ENCODE measurements at places on chromosomes 7 and 10.

GRCh38 chr10:124724279-124725027 is 19.7 kb downstream of the FAM53B start:
- no peak for DNase-seq

DNA sequence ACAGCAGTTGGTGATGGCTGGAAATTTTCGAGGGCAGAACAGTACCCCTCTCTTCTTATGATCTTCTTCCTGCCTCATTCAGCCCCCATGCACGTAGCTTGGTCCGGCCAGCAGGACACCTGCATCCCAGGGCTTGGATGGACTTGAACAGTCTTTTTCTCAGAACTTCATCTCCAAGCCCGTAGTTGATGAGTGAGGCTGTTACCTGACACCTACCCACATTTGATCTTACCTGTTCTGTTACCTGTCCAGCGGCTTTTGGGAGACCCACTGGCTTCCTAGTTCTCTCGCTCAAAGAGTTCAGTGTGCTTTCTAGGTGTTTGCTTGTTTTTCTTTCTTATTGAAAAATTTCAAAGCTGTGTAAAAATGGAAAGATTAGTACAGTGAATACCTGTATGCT is 212.2 kb downstream of the CUX1 start:
- no peak for DNase-seq

- no peak for DNase-seq
Observed at GRCh38 chr7:139959718-139960117, 103.0 kb downstream of the PARP12 start.

DNA sequence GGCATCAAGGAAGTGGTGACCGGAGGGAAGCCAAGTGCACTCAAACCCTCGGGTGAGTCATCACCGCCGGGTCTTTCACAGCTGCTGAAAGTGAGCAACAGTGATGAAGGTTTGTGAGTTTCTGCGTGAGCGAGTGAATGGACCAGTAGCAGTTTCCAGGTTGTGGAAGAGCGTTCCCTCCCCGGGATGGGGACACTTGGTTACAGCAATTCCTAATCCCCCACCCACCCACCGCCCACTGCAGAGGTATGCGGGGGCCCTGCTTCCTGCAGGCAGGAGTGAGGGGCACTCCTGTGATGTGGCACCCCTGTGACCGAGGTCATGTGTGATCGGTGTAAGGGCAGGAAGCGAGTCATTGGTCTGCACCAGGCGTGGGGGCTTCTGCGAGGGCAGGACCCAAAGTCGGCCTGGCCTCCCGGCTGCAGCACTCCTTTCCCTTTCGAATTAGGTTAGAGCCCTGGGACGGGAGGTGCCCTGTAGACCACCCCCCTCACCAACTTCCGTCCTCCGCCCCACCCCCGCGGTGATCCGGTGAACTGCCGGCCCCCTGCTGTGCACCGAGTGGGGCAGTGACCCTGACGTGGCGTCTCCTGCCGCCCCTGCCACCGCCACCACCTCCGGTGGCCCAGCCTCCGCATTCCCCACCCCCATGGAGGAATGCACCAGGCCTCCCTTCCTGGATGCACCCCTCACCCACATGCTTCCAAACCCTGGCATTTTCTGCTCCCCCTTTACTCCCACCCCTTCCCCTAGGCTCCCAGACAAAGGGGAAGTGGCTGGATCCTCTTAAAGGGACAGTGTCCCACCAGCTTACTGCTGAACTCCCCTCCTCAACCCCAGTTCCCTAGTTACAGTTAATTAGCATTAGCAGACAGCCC is 10.9 kb downstream of the LIMK1 start:
- peak; percentile 96 for DNase-seq

GRCh38 chr7:77520261-77520660 is 16.8 kb upstream of the PTPN12 start:
- no peak for DNase-seq

GRCh38 chr7:121376979-121377378 is 19.1 kb downstream of the FAM3C start:
- DNase-seq, result no peak

DNA sequence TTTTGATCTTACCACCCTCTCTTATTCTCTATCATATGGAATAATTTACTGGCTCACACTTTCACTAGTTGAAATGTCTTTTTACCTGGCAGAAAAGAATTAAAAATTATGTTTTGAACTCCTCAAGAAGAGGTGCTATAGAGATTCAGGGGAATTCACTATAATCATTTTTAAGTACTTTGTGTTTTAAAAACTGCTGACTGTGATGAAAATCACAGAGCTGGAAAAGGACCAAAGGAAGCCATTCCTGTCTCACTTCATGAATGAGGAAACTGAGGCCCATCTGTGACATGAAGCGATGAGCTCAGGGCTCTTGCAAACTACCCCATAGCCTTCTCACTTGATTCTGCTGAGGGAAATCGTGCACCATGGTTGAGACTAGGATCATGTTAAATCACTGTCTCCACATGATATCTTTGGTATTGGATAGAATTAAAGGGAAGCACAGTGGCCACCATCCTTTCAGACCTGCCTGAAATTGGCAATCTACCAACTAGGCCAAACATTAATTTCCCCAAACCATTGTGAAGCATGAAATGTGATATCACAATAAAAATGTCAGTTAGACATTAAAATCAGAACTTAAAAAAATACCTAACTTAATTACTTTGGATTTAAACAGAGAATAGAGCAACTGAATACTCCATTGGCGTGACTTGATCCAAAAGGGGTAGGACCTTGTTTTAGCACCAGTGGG is 141.0 kb downstream of the FZD1 start:
- no peak for DNase-seq

DNA sequence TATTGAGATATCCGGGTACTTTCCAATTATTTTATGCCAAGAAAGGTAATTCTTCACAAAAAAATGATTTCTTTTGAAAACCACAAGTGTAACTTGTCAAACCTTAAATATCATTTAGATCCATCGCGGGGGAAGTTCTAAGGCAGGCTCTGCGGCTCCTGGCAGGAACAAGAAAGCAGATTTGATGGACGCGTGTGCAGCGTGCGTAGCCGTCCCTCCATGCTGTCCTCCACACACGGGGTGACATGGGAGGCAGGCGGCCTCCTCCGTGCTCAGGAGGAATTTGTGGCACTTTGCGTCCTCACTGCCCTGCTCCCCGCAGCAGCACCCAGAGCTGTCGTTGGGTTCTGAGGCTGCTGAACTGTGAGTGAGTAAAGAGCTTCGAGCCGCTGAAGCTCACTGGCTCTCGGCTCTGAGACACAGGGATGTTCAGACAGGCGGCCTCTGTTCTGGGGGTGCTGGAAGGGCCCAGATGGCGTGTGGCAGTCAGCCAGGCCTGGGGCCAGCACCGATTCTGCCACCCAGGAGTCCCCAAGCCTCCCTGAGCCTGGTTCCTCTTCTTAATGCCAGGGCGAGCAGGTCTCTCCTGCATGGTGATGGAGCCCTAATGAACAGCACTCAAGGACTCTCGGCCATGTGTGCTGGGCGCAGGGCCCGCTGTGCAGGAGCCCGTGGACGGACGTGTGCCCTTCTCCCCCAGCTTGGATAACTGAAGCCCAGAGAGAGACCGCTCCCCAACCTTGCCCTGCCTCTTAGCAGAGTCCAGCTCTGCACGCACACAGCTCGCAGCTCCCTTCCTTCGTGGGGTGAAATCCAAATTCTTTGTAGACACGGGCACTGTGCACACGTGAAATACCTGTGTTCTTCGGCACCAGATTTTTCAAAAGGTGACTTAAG is 185.4 kb upstream of the SHH start:
- no peak for DNase-seq

DNA sequence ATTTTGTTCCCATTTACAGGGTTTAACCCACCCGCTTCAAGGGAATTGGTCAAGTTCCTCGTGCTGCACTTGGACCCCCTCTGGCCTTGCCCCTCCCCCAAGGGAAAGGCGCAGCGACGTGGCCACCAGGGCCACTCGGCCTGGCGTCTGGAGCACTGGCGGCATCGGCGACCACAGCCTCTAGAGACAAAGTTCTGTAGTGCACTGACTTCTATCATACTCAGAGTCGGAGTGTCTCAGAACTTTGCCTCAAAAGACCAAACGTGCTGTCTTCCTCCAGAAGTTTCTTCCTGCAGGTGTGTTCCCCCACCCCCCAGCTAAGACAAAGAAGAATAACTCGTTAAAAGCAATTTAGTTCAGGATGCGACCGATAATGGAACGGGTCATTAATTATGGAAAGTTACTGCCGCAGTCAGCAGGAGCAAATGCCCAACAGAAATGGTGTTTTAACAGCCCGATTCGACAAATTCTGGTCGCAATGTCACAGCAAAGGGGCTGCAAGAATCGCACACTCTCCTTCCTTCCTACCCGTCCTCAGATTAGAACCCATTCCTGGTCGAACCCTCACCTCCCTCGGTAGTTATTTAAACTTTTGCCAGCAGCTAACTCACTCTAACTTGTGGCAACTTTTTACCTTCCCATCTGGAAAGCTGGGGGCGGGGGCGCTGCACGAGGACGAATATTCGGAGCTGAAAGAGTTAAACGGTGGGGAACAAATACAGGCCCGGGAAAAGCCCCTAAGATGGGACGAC is 202.1 kb upstream of the NFE2L3 start:
- DNase-seq, result no peak

DNA sequence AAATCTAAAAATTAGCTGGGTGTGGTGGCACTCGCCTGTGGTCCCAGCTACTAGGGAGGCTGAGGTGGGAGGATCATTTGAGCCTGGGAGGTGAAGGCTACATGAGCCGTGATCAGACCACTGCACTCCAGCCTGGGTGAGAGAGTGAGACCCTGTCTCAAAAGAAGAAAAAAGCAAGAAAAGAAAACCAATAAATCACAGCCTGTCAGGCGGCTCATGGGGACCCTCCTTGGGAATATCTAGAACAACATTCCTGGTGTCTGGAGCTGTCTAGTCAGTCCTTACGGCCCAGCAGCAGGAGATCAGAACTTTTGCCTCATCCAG is 130.6 kb upstream of the TNRC18 start:
- no peak for DNase-seq

DNA sequence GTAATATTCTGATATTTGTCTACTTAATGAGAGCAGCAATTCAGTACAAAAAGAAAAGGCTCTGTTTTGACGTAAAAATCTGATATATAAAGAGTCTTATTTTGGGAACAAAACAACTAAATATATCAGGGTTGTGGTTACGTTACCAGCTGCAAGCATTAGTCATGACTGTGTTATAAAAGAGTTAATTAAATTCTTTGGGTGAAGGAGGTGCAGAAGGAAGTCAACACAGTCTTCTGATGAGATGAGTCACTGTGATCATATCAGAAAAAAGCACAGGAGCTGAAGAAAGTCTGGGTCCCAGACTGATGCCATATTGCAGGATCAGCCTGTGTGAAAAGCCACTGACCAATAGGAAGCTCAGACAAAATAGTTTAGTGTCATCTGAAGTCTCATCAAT is 234.3 kb upstream of the TEX47 start:
- DNase-seq, result no peak

GRCh38 chr7:128858380-128859231 is 4.0 kb upstream of the ATP6V1F start:
- DNase-seq, result no peak

- peak; percentile 41 for DNase-seq
Observed at GRCh38 chr10:70742537-70743429, 42.4 kb downstream of the TBATA start.

GRCh38 chr7:85733169-85733915 is 546.5 kb upstream of the SEMA3D start:
- DNase-seq, result no peak

DNA sequence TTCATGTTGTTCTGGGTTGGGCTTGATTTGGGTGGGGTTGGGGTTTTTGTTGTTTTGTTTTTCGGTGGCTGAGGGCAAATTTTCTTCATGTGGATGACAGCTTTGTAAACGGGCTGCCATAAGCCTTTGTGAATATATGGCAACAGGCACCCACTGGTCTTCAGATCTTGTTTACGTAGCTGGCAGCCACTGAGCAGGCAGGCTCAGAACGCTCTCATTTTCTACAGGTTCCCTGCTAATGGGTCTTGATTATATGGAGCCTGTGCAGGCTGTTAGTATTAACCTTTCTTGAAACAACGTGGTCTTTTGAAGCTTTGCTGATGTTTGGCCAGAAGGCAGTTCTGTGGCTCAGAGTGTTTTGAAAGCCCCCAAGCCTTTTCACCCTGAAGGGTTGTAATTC is 199.7 kb downstream of the TNS3 start:
- no peak for DNase-seq

DNA sequence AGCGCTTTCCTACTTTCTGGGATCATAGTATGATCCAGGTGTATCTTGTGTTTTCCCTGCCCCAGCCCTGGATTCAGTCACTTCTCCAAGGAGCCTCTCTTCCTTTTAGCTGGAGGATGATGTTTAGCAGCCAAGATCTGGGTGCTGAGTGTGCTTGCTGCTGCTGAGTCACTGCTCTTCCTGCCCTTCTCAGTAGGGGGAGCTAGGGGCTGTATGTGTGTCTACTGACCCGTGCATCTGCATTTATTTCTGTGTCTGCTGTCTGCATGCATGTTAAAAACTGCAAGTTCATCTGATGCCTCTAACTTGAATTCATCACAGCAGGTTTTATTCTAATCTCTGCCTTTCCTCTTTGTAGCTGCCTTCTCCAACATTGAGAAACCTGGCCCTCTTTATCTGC is 31.6 kb downstream of the MGMT start:
- DNase-seq, result no peak

DNA sequence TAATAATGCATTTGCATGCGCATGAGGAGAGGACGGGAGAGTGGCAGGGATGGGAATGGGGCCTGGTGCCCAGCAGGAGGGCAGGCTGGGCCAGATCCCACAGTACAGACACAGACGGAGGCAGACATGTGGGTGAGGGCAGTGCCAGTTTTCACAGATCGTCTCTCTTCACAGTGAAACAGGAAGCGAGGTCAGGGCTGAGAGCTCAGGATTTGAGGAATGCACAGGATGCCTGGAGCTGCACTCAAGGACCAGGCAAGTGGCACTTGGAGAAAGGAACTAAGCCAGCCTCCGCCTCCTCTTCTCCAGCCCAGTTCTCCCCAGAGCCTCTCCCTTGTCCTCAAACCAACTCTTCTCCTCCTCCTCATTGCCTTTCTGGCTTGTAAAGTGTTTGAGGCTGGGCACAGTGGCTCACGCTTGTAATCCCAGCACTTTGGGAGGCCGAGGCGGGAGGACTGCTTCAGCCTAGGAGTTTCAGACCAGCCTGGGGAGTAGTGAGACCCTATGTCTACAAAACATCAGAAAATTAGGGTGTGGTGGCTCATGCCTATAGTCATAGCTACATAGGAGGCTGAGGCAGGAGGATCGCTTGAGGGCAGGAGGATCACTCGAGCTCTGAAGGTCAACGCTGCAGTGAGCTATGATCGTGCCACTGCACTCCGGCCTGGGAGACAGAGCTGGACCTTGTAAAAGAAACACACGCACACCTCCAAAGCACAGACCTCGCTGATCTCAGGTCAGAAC is 115.2 kb downstream of the HIP1 start:
- no peak for DNase-seq

- no peak for DNase-seq
Observed at GRCh38 chr10:44199267-44199666, 185.6 kb downstream of the CXCL12 start.

Measured in ELR (cell line).